Activated CD4-positive, CD25-positive, alpha-beta regulatory T cell treated with anti-CD3 and anti-CD28 coated beads, Interleukin-2, amount 50 U/mL, for 24 hours (primary cell): ENCODE measurements at places on chromosomes 4 and X.

DNA sequence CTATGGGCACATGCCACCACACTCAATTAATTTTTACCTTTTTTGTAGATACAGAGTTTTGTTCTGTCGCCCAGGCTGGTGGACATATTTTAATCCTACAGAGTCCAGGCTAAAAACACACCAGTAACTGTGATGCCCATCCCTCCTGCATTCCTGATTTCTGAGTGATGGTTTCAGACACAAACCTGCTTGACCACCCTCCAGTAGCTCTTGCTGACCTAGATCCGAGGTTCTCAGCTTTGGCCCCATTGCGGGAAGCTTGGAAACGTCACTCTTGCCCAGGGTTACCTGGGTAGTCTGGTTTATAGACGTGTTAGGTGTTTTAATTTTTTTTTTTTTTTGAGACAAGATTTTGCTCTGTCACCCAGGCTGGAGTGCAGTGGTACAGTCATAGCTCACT is 7.5 kb downstream of the CD99 start:
- ATAC-seq: no peak

DNA sequence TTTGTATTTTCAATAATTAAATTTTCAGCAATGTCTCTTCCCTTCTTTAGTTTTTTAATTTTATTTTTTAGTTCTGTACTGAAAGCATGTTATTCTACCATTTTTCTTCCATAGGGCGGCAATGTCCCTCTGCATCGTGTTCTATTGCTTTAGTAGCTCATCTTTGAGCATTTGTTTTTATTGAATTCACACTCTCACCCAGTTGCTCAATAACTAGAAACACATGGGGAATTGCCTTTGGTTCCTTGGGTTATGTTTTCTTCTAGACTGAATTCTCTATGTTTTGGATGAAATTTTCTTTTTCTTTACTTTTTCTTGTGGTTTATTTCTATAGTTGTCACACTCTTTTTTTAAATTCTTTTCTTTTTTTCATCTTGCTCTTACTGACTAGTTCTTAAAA is 233.8 kb upstream of the LDB2 start:
- no peak for ATAC-seq

- no peak for ATAC-seq
These were observed 89.9 kb downstream of the TTC29 start for GRCh38 chr4:146855761-146856160.

- ATAC-seq: no peak
These were observed 60.7 kb upstream of the KDR start for GRCh38 chr4:55186123-55186522.

DNA sequence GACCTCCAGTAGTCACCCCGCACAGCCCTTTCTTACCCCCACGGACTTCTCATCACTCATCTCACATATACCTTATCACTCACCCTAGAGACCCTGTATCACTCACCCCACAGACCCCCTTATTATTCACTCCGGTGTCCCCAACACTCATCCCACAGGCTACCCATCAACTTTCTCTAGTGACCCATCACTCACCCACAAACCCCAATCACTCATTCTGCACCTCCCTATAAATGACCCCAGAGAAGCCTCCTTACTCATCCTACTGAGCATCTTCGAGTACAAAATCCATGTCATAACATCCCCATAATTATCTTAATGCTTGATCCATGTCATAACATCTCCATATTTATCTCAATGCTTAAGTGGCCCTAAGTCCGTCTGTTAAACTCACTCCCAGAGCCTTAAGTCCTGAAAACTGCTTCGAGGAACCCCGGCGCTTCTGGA is 934 bp downstream of the ZNF41 start:
- peak; percentile 6 for ATAC-seq

GRCh38 chrX:18537524-18537923 is 112.1 kb downstream of the CDKL5 start:
- ATAC-seq: no peak

DNA sequence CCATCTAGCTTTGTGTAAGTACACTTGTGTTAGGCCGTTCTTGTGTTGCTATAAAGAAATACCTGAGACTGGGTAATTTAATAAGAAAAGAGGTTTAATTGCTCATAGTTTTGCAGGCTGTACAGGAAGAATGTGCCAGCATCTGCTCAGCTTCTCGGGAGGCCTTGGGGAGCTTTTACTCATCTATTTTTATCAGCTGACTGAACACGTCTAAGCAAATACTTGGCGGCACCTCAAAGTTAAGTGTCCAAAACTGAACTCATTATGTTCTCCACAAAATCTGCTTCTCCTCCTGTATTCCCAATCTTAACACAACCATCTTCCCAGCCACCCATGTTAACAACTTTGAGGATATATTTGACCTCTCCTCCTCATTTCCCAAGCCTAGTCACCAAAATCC is 42.4 kb upstream of the GATB start:
- ATAC-seq: no peak

- ATAC-seq: no peak
These were observed 137.2 kb downstream of the DIPK2B start for GRCh38 chrX:45063319-45064095.

GRCh38 chr4:13244444-13244843 is 239.7 kb downstream of the RAB28 start:
- no peak for ATAC-seq

DNA sequence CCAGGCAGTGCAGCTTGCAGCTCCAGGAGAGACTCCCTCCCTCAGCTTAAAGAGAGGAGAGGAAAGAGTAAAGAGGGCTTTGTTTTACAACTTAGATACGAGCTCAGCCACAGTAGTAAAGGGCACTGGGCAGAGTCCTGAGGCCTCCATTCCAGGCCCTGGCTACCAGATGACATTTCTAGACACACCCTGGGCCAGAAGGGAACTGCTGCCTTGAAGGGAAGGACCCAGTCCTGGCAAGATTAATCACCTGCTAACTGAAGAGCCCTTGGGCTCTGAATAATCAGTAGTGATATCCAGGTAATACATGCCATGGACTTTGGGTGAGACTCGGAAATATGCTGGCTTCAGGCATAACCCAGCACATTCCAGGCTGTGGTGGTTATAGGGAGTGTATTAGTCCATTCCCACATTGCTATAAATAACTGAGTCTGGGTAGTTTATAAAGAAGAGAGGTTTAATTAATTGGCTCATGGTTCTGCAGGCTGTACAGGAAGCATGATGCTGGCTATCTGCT is 15.3 kb upstream of the SLC16A2 start:
- no peak for ATAC-seq

DNA sequence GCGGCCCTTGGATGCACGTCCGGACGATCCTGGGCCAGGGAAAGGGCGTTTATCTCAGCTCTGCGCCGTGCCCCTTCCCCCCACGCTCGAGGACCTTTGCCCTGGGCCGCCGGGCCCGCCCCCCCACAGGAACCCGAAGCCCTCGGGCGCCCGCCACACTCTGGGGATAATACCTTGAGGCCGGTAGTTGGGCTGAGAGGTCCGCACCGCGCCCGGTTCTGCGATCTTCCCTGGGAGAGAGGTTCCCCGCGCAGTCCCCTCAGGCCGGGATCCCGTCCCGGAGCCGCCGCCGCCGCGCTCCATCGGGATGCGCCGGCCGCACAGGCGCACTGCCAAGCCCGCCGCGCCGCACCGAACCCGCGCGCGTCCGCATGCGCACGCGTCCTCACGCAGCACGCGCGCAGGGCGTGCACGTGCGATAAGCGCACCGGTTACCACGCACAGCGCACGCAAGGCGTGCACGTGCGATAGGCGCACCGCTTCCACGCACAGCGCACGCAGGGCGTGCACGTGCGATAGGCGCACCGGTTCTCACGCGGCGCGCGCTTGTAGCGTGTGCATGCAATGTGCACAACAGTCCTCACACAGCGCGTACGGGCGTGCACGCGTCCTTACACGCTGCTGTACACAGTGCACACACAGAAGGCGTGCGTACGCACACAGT is at the start of gene MAP7D2:
TSS of gene MAP7D2 (minus strand) at position 331 of the 664 bp plus-strand sequence. CDS start at position 303, 28 bp downstream.
- no peak for ATAC-seq

- ATAC-seq: no peak
These were observed 17.2 kb downstream of the FAM13A start for GRCh38 chr4:89039730-89040338.

DNA sequence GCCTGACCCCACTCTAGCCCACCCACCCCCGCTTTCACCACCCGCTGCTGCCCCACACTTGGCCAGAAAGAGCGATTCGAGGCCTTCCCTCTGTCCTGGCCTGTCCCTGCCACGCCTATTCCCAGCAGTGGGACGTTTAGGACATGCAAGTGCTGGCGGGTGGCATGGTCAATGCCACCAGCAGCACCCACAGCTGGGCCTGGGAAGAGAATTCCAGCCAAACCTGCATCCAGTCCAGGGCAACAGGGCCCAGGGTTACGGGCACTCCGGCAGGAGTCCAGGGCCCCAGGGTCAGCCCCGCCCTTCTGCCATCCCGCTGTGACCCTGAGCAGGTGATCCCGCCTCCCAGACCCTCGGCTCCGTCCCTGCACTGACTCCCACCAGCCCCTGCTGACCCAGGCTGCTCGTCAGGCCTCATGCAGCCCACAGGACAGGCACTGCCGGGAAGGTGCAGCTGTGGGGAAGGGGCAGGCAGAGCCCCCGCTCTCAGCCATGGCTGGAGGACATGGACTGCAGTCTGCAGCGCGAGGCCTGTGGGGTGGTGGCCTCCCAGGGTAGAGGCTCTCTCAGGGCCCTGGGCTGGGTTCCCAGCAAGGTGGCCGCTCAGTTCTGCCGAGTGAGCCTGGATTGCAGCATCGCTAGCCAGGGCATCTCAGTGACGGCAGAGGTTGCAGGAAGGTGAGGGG is 6.8 kb upstream of the HTRA3 start:
- ATAC-seq: no peak

- peak; percentile 52 for ATAC-seq
These were observed 20.9 kb upstream of the MTM1 start for GRCh38 chrX:150547375-150548115.

DNA sequence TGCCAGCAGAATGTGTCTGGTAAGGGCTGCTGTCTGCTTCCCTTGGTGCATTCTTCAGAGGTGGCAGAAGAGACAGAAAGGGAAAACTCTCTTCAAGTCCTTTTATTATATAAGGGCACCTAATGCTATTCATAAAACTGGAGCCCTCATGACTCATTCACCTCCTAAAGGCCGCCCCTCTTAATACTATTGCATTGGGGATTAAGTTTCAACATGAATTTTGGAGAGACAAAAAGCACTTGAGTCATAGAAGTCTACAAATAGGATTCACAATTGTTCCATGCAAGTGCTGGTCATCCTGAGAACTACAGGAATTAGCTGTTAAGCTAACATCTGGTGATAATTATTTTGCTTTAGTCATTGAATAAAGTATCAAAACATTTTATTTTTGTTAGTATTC is 349.5 kb downstream of the HS3ST1 start:
- no peak for ATAC-seq

- ATAC-seq: no peak
These were observed 74.5 kb upstream of the NKX1-1 start for GRCh38 chr4:1480720-1481119.

GRCh38 chrX:43083016-43083415 is 305.1 kb upstream of the PPP1R2C start:
- no peak for ATAC-seq

GRCh38 chr4:89254847-89255246 is 52.8 kb downstream of the GPRIN3 start:
- ATAC-seq: peak; percentile 51

DNA sequence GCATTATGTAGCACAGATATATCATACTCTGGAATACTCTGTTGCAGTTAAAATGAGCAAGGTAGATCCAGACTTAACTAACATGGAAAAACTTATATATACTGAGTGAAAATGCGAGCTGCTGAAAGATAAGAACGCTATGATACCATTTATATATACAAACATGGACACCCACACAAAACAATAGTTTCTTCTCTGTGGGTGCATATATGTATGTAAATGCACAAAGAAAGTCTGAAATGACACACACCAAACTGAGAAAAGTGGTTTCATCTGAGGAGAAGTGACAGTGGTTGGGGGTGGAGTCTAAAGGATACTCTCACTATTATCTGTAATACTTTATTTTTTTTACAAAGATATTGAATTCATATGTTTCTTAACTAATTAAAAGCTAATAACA is 12.2 kb upstream of the FGF2 start:
- ATAC-seq: peak; percentile 20

DNA sequence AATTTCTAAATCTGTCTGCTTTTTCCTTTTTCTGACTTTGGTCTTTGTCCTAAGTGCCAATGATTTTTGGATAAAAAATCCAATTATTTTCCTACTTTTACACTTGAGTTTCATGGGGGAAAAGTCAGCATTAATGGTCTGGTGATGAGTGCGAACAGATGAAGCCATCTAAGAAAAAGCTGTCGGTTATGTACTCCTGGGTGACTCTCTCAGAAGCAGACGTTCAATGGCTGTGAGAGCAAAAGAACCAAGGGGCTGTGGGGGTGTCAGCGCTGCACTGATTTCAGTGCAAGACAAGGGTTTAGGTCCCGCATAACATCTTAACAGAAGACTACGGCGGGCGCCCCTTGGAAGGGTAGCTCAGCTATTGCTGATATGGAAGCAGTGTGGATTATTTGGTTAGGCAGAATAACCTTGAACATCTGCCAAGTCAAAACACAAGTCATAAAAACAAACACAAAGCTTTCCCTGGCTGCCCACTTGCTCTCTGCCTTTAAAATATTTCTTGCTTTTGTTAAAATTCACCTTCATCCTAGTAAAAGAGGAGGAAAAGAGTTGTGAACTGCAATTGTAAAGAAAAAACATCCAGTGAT is 240.5 kb downstream of the MAML3 start:
- ATAC-seq: no peak

GRCh38 chrX:39318506-39319343 is 517.5 kb downstream of the MID1IP1 start:
- no peak for ATAC-seq

DNA sequence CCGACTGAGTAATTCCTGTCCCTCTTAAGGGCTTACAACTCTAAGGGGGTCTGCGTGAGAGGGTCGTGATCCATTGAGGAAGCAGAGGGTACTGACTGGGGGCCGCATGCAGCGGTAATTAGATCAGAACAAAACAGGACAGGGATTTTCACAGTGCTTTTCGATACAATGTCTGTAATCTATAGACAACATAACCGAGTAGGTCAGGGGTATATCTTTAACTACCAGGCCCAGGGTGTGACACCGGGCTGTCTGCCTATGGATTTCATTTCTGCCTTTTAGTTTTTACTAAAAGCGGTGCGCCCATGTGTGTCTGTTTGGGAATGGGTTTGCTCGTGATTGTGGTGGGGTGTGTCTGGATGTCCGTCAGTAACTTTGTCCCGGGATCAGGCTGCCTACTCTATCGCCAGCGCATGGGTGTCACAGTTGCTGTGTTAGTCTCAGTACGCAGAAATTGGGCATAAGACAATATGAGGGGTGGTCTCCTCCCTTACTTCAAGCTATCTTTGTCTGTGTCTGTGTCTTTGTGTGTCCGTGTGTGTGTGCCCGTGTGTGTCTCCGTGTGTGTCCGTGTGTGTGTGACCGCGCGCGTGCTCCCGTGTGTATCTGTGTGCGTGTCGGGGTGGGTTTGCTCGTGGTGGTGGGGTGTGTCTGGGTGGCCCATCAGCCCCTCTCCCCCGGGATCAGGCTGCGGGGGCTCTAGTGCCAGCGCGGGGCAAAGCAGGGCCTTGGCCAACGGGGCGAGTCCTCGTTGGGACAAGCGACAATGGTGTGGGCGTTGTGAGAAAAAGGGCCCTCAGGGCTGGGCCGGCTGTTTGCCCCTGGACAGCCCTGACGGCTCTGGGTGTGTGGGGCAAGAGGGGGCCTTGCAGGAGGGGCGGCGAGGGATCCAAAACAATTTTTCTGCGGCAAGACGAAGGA is 10.4 kb downstream of the FRG2 start:
- ATAC-seq: no peak

- no peak for ATAC-seq
These were observed 235.1 kb upstream of the TAPT1 start for GRCh38 chr4:16461362-16461761.
